ENCODE measurements at places on chromosomes 13 and 19.

GRCh38 chr19:13984186-13984585 is 21.9 kb downstream of the RFX1 start:
- no peak for DNase-seq

DNA sequence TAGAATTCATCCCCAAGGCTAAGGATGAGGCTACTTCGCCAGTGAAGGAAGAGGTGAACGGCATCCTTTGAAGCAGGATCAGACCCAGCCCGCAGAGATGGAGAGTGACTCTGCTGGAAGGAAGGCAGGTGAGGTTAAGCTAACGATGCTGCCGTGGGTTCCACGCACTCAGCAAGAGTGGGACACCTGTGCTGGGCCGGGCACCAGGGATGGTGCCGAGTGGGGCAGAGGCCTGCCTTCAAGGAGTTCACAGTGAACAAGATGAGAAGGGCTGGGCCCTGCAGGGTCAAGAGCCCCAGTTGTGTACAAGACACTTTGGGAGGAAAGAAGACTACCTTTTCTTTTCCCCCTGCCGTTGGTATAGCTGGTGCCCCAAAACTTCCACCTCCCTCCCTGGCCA is 606.6 kb downstream of the LIG4 start:
- no peak for DNase-seq

- DNase-seq, result no peak
Observed at GRCh38 chr19:22605275-22606211, 28.6 kb upstream of the ZNF492 start.

DNA sequence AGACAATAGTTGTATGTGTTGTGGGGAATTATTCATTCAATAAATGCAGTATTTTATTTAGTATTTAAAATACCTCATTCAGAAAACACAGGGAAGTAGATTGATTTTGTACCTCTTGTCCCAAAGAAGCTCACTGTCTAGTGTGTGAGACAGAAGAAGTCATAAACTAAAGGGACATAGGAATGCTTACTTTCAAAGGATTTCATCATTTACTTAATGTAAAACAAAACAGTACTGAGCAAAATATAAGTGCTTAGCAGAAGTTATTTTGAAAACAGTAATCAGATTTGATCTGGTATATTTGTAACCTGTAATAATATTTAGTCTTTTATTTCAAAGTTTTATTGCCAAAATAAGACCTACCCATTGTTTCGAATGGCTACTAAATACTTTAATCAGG is 117.9 kb downstream of the TDRD3 start:
- no peak for DNase-seq

DNA sequence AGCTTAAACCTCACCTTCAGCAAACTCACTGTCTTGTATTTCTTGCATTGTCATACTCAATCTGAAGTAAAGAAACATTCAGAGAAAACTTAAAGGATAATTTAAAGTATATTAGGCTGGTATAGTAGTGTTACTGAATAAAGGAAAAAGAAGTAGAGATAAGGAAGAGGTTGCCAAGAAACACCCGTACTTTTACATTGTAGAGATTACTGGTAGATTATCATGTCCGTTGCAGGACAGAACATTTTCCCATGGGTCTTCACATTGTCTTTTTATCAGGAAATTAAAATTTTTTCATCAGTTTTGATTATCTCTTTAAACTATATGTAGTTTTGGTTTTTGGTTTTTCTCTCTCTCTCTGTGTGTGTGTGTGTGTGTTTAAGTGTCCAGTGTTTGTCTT is 19.9 kb upstream of the GPR183 start:
- no peak for DNase-seq

GRCh38 chr13:75480671-75481175 is 1.2 kb downstream of the TBC1D4 start:
- no peak for DNase-seq

DNA sequence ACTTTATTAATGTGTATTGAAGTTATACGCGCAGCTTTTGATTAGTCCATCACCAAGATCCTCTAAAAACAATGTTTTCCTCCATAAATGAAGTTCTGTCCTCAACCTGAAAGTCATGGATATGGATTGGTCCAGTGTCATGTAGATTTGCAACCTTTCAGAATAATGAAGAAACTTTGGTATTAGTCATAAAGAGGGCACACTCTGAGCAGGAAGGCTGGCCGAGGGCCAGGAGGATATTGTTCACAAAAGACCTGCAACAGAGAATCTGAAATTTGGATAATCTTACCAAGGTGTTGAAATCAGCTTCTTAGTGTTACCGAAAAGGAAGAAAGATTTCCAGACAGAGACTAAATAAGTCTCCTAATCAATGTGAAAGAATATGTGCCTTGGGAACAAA is 20.7 kb downstream of the CLDN10 start:
- DNase-seq, result no peak

DNA sequence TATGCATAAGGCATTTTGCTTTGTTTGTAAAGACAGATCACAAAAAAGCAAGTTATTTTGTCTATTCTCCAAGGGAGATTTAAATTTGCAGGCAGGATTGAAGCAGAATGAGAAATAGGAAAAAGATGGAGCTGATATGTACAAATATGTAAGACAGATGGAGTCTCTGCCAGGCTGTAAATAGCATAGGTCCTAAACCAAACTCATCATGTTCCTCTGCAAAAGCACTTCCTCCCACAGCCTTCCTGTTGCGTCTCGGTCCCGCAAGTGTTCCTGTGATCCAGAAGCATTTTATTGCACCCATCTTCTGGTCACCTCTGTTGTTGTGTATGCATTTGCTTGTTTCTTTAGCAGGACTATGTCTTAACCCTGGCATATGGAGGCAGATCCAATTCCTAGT is 95.7 kb upstream of the CLDN10 start:
- DNase-seq, result no peak

GRCh38 chr19:42402376-42403116 is 12.4 kb upstream of the CNFN start:
- DNase-seq, result no peak

DNA sequence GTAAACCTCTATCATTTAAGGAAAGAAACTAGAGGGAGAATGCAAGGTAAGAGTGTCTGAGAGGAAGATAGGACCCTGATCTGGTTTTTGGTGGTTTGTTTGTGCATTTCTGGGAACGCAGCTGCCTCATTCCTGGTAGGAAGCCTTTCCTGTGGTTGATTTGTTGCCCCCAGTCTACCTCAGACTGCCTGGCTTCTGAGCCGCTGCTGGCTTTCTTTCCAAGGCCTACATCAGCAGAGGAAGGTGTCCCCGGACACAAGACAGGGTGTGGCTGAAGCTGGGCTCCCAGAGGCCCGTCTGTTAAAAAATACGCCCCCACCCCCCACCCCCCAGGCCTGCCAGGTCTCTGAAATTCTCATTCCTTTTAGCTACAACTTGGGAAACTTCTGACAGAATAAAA is 42.6 kb downstream of the C13orf42 start:
- DNase-seq, result no peak

- DNase-seq, result no peak
Observed at GRCh38 chr13:94198681-94199080, 280.8 kb downstream of the DCT start.

- DNase-seq, result no peak
Observed at GRCh38 chr13:21147827-21148226, 28.5 kb downstream of the SKA3 start.

DNA sequence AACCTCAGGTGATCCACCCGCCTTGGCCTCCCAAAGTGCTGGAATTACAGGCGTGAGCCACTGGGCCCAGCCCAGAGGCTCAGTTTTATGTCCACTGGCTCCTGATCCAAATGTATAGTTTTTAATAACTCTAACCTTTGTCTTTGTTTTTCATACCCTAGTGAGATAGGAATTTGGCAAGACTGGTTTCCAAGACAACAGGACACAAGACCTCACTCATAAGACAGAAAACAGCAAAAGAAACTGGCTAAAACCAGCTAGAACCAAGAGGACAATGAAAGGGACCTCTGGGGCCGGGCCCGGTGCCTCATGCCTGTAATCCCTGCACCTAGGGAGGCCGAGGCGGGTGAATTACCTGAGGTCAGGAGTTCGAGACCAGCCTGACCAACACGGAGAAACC is 27.6 kb downstream of the CPT1C start:
- DNase-seq, result no peak

GRCh38 chr13:76917095-76917494 is 30.9 kb upstream of the KCTD12 start:
- DNase-seq, result no peak

GRCh38 chr13:95118541-95119324 is 182.5 kb downstream of the ABCC4 start:
- DNase-seq, result no peak

DNA sequence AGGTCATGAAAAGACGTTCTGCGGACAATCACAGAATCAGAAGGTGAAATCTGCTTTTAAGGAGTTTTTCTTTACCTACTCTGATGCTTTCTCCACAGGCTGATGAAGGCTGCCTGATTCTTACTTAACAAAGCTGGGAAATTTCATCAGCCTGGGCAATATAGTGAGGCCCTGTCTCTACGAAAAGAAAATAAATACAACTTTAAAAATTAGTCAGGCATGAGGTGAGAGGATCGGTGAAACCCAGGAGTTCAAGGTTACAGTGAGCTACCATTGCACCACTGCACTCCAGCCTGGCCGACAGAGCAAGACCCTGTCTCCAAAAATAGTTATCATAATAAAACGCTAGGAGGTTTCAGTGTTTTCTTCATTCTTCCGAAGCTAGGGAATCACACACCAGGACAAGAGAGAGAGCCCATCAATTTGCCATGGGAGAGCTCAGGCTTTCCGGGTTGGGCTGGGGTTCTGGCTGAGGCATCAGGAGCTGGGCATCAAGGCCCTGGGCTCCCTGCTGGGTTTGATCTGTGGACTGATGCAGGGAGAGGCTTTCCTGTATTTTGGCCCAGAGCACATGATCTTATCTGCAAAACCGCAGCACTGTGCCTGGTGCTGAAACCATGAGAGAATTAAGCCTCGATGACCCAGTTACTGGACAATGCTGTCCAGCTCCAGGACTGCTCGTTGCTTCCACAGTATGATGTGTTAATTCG is 25.1 kb upstream of the CEBPG start:
- no peak for DNase-seq

- no peak for DNase-seq
Observed at GRCh38 chr19:35347171-35347929, at the start of gene FFAR1. FFAR1 (plus strand) TSS chr19:35347902; CDS start chr19:35351552, 3,650 bp downstream.

GRCh38 chr13:51772781-51773180 is 31.2 kb downstream of the DHRS12 start:
- no peak for DNase-seq

DNA sequence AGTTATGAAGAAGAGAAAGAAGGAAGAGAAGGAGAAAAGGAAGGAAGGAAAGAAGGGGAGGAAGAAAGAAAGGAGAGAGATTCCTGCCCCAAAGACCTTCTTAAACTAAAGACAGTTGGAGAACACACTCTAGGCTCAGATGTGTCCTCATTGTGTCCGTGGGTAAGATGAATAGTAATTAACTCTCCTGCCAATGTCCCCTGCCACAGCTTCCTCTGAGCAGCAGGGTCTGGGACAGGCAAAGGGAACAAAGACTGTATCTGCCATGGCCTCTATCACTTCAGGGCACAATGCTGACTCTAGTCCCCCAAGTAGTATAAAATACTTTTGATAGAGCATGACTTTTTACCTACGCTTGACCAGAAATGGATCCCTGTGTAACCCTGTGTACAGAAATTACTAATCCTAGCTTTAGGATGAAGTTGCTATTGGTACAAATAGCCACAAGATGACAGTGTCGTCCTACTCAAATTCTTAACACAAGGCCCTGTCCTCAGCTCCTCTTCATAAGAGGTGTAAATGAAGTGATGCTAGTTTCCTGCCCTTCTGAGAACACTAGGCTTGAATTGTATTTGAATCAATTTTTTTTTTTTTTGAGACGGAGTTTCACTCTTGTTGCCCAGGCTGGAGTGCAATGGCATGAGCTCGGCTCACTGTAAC is 186.2 kb upstream of the GPR12 start:
- no peak for DNase-seq

GRCh38 chr13:69565334-69565733 is 542.3 kb upstream of the ATXN8OS start:
- no peak for DNase-seq

DNA sequence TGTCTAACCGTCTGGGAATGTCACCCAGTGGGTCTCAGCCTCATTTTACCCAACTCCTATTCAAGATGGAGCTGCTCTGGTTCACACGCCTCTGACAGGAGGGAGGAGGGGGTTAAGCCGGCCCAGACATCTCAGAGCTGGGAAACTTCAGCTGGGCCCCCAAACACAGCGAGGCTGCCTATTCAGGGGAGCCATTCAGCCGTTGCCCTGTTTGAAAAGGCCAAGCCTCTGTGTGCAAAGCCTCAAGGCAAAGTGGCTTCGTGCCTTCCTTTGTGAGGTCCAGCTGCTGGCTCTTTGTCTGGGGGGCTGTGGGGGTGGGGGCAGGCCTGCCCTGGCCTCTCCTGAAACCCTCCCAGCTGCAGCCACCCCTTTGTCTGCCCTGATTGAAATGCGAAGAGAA is 147.4 kb downstream of the PTPRS start:
- DNase-seq, result no peak

DNA sequence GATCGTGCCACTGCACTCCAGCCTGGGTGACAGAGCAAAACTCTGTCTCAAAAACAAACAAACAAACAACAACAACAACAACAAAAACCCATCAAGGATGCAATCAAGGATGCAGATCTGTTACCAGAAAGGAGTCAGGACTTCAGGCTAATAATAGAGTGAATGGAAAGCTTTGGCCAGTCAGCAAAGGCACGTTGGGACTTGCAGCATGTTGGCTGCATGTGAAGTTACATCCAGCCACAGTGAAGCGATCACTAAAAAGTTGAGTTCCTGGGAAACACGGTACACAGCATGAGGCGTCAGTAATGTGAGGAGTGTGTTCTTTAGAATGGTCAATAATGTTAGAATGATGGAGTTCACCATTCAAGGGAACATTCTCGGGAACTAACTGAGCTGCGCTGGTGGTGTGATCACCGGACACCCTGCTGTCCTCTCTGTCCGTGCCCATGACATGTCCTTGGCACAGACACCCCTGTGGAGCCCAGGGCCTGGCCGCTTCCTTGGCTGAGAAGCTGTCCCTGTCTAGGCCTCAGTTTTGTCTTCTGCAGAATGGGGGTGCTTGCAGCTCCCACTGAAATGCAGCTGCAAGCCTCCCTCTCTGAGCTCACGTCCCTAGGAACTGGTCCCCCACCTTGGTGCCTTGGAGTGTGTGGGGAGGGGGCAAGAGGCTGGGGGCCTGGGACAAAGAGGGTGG is 2.3 kb upstream of the LGALS7B start:
- DNase-seq, result no peak

DNA sequence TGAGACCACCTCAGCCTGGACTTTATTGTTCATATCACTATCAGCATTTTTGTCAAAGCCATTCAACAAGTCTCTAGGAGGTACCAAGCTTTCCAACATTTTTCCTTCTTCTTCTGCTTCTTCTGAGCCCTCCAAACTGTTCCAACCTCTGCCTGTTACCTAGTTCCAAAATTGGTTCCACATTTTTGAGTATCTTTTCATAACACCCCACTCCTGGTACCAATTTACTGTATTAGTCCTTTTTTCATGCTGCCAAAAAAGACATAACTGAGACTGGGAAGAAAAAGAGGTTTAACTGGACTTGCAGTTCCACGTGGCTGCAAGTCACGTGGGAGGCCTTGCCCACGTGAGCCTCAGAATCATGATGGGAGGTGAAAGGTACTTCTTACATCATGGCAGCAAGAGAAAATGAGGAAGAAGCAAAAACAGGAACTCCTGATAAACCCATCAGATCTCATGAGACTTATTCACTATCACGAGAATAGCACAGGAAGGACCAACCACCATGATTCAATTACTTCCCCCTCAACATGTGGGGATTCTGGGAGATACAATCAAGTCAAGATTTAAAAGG is 215.1 kb downstream of the PCDH17 start:
- no peak for DNase-seq

- no peak for DNase-seq
Observed at GRCh38 chr19:50003810-50004419, 21.3 kb downstream of the VRK3 start.

GRCh38 chr13:46739447-46740098 is 57.4 kb downstream of the ESD start:
- no peak for DNase-seq

Data from activated T-helper 1 cell treated with anti-CD3 and anti-CD28 coated beads, Interleukin-2, amount 50 U/mL, for 16 hours (primary cell).